ENCODE measurements at places on chromosomes 16 and 17. TPM values are rescaled to one million over a fixed set of nuclear protein-coding genes. Genes with fewer than 3 reads are reported as not detected.

Gene TOM1L1
- 0.44 TPM for total RNA-seq

Gene KRTAP16-1
- total RNA-seq, result not detected

Gene TLE7
- total RNA-seq, result not detected

Gene EVPLL
- not detected for total RNA-seq

Gene MMP28
- total RNA-seq, result 0.40 TPM

Gene TMEM114
- not detected for total RNA-seq

Gene OR1A1
- total RNA-seq, result not detected

Gene ABCC11
- total RNA-seq, result not detected

Gene KRT39
- not detected for total RNA-seq

Gene TRPV2
- 23.2 TPM for total RNA-seq

Gene GDPD1
- 0.79 TPM for total RNA-seq

Gene E4F1
- 20.8 TPM for total RNA-seq

Gene FAAP100
- total RNA-seq, result 10.0 TPM

Gene HGS
- 45.2 TPM for total RNA-seq

Gene APOBR
- not detected for total RNA-seq

Gene SEZ6
- total RNA-seq, result not detected

Gene KIF2B
- not detected for total RNA-seq
